Fibroblast of pulmonary artery (primary cell): ENCODE measurements at places on chromosomes 7 and 10.

- no peak for DNase-seq
Measured at GRCh38 chr10:48598936-48599829, 5.7 kb downstream of the ARHGAP22 start.

DNA sequence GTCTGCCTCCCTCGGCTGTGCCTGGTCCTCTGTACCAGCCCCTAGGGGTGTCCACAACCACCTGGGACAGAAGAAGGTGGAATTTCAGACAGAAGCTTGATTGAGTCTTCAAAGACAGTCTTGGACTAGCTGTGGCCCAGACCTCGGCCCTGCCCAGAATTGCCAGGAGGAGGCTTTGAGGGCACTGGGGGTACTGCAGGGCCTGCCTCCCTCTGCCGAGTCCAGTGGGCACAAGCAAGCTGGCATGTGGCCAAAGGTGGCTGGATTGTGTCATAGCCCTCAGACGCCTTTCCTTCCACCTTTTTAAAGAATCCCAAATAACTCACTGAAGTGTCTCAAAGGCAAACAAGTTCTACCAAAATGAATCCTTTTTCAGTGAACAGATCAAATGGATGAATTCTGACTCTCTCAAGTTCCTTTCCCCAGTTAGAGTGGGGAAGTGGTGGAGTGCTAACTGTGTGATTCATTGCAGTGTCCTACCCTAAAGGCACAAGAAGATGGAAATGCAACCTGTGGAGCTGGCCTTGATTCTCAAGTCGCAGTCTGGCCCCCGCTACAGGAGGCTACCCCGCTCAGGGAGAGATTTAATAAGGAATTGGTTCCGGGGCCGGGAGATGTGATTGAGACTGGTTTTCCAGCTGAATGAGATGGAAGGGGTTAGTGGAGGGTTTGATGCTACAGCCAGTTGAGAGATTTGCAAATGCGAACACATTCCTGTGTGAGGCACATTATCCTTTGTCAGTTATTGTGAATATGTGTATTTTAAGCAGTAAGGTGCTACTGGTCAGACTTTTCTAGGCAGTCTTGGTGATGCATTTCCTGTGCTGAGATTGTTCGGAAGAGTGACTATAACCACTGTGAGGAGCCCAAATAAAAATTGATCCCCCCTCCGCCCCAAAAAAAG, 28.8 kb upstream of the SLC26A4 start:
- DNase-seq: no peak

DNA sequence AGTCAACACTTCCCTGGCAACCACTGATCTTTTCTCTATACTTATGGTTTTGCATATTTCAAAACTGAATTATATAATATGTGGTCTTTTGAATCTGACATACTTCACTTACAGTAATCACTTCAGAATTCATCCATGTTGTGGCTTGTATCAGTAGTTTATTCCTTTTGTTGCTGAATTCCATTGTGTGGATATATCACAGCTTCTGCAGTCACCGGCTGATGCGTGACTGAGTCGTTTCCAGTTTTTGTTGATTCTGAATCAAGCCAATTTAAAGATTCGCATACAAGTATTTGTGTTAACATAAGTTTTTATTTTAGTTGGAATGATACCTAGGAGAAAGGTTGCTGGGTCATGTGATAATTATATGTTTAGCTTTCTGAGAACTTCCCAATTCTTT, 672.5 kb upstream of the ANKRD30A start:
- no peak for DNase-seq

GRCh38 chr10:23099079-23099478, 3.7 kb downstream of the MSRB2 start:
- no peak for DNase-seq

- DNase-seq: peak; percentile 68
Measured at GRCh38 chr10:69318867-69319727, 40.8 kb downstream of the HK1 start.

DNA sequence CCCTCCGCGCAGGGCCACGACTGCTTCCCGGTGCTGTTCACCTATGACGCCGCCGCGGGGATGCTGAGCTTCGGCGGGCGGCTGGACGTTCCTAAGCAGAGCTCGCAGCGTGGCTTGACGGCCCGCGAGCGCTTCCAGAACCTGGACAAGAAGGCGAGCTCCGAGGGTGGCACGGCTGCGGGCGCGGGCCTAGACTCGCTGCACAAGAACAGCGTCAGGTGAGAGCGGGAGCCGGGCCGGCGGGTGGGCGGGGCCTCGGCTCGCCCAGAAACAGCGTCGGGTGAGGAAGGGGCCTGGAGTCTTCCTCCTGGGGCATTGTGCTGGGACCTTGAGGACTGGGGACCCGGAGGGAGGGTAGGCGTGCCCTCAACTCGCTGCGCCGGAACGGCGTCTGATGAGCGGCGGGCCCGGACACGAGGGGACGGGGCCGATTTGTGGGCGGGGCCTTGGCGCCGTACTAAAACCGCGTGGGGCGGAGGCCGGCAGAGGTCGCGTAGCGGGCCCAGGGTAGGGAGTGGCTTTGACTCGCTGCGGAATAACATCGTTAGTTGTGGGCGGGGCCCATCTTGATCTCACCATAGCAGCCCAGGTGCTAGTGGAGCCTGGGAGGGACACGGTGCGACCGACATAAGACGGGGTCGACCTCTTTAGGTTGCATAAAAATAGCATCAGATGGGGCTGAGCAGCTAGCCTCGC, 15.6 kb downstream of the PDAP1 start:
- DNase-seq: no peak

GRCh38 chr7:43211286-43211685, 98.8 kb downstream of the HECW1 start:
- DNase-seq: no peak

GRCh38 chr10:103947799-103948516, 19.0 kb upstream of the SLK start:
- DNase-seq: no peak

DNA sequence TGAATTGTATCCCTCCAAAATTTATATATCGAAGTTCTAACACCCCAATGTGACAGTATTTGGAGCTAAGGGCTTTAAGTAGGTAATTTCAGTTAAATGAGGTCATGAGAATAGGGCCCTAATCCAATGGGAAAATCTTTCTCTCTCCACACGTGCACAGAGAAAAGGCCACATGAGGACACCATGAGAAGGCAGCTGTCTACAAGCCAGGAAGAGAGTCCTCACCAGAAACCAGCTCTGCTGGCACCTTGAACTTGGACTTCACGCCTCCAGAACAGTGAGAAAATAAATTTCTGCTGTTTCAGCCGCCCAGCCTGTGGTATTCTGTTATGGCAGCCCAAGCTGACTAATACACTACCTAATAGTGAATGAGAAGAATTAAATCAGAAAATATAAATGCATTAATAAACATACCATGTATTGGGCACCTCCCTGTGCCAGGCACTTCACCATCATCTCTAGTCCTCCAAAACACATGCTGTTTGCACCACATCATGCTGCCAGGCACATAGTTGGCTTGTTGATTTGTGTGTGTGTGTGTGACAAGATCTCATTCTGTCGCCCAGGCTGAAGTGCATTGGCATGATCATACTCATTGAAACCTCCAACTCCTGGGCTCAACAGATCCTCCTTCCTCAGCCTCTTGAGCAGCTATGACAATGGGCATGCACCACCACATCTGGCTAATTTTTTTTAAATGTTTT, 9.1 kb upstream of the TOMM7 start:
- no peak for DNase-seq

- peak; percentile 89 for DNase-seq
Measured at GRCh38 chr10:44981172-44982113, 2.8 kb upstream of the DEPP1 start.

GRCh38 chr10:76887223-76888010, 750.2 kb downstream of the KCNMA1 start:
- DNase-seq: no peak

GRCh38 chr7:18191341-18191740, 163.7 kb upstream of the PRPS1L1 start:
- no peak for DNase-seq

- DNase-seq: no peak
Measured at GRCh38 chr7:28217143-28217542, 36.5 kb upstream of the JAZF1 start.

GRCh38 chr10:123019941-123020703, 11.3 kb downstream of the ACADSB start:
- DNase-seq: no peak

DNA sequence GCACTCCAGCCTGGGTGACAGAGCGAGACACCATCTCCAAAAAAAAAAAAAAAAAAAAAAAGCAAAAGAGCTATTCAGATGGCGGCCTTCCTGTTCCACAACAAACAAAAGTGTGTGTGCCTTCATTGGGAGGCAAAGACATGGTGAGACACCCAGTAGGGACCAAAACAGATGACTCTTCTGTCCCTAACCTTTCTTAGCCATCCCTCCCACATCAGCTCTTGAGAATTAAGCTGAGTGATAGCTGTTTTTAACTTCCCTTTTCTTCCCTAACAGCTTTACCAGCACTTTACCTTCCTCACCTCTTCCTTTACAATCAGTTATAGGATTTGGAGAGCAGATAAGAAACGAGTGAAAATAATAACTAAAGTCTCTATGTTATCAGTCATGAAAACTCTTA, 48.2 kb downstream of the ARMH3 start:
- DNase-seq: no peak
